ENCODE measurements at places on chromosomes 7 and 10.

DNA sequence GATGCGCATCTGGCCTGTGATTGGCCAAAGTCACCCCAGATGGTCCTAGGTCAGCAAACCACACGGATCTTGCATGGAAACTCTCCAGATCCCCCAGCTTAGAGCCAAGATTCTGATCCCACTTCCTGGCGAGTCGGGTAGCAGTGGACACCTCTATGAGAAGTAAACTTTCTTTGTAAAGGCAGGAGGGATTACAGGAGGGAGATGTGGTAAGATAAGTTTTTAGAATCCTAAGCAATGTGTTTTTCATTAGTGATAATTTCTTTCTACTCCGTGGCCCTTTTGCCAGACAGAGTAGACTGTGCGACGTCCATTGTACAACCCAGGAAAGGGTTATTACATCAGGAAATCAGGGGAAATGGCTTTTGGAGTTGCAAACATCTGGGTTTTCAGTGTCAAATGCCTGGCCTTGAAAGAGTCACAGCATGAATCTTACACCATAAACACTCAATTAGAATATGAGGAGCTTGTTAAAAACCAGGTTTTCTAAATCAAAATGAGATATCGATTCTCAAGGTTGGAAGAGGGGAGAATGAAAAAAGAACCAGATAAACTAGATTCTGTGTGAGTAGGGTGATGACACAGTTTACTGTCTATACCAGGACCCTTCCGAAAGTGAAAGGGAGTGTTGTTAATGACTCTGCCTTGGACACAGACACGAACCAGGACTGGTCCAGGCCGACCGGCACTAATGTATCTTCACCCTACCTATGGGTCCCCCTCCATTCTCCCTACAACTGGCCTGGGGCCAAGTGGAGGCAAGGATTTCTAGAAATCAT, 61.9 kb upstream of the WAC start:
- no peak for DNase-seq

- DNase-seq = no peak
Measured at GRCh38 chr10:75528392-75528791, 97.0 kb downstream of the LRMDA start.

DNA sequence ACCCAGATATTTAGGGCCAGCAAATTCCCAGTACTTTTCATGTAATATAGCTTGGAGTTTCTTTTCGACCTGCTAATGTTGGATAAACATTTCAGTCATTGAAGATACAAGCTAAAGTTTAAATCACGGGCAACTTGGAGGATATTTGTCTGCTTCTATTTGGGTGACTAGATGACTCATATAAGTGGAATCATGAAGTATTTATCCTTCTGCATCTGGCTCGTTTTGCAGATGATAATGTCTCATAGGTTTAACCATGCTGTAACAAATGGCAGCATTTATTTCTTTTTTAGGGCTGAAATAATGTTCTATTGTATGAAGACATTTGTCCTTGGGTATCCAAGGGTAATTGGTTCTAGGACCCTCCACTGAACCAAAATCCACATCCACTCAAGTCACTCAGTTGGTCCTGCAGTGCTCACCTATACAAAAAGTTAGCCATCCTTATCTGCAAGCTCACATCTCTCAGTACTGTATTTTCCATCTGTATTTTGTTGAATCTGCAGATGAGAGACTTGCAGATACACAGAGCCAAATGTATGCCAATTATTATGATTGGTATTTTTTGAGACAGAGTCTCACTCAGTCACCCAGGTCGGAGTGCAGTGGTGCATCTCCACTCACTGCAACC, 187.2 kb upstream of the CSTF2T start:
- DNase-seq = no peak

DNA sequence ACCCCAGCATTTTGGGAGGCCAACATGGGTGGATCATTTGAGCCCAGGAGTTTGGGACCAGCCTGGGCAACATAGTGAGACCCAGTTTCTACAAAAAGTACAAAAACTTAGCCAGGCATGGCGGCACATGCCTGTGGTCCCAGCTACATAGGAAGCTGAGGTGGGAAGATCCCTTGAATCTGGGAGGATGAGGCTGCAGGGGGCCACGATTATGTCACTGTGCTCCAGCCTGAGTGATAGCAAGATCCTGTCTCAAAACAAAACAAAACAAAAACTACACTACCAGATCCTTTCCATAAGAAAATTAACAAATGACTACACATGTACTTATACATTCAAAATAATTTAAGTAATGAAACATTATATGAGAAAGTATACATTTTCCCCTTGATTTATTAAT, 116.4 kb upstream of the KLF6 start:
- DNase-seq = no peak

DNA sequence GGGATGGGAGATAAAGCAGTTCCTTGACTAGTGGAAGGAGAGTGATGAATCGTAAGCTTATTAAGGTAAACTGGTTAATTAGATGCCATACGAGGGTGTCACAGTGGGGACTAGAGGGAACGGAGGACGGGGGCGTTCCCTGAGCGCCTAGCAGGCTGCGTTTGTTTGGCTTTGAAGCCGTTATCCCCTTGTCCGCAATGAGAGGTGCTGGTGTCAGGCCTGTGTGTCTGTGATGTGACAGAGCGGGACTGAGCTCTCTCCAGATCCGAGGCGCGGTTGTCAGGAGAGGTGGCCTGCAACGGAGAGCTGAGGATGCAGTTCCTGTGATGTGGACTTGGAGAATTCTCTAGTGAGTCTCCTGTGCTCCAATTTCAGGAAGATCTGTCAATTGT, 60.0 kb upstream of the PRPS1L1 start:
- DNase-seq = no peak

- peak; percentile 62 for DNase-seq
Measured at GRCh38 chr7:139747662-139748372, 30.0 kb downstream of the HIPK2 start.

DNA sequence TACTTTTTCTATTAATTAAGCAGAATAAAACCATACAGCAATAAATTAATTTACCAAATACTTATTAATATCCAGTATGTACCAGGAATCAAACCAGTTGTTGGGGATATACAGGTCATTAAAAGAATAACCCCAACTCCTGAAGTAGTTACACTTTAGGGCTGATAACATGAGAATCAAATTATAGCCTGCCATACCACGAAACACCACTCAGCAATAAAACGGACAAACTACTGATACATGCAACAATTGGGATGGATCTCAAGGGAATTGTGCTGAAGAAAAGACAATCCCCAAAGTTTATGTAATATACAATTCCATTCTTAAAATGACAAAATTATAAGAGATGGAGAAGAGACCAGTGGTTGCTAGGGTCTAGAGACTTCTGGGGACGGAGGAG, 22.7 kb downstream of the MCMBP start:
- no peak for DNase-seq

DNA sequence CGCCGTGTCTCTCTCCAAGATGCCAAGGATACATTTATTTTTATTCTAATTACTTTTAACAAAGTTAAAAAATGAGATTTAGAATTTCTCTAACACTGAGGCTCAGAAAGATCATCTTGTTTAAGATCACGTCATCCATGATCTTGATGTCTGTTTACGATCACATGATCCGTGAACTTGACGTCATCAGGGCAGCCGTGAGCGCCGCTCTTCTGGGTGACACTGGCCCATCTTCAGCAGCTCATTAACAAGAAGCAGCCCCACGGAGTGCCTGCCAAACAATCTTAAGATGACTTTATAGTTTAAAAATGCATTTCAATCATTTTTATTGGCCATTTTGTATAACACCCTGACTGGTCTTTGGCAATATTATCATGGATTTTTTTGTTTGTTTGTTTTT, 291.1 kb upstream of the PRKCQ start:
- DNase-seq = no peak

DNA sequence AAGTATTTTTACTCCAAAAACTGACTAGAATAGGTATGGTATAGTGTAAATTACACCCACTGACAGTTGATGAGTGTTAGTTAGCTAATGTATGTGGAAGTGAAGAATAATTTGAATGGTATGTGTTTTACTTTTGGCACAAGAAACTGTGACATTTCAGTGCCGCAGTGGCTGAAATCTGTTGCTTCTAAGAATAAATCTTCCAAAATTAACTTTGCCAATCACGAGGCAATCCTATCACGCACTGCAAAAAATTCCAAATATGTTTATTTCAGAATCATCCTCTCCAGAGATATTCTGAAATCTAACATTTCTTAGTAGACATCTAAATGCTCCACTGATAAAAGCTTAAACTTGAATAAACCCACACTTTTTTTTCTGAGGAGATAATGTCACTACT, 61.2 kb downstream of the PCLO start:
- no peak for DNase-seq

- no peak for DNase-seq
Measured at GRCh38 chr7:132158841-132159240, 417.4 kb downstream of the PLXNA4 start.

DNA sequence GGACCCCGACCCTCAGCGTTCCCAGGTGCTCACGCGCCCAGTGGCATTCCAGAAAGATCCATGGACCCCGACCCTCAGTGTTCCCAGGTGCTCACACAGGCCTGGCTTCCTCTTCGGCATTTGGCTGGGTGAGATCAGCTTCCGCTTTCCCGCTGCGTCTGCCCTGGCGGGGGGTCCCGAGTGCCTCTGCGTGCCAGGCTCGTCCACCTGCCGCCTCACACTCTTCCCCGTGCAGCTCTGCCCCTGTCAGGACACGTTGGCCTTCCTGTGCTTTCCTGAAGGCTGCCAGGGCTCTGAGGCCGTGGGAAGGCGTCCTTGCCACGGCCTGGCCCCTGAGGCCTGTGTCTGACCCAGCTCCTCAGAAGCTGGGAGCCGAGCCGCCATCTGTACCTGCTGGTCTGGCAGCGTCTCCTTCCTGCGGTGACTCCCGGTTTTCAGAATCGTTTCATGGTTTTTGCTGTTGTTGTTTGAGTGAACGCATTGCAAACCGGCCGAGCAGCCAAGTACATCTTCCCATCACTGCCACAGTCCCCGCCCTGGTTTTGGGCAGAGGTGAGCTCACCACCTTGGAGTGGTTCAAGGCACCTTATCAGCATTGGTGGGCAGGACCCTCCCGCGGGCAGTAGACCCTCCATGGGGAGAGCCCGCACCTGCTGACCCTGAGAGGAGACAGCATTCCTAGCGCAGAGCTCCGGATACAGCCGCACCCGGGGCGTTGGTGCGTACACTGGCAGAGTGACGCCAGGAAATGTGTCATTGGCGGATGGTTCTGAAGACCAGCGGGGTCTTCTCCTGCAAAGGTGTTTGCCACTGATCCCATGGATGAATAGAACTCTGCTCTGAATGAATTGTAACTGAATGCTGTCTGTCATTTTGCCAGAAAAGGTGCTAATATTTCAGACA, 17.4 kb downstream of the NKX6-2 start:
- no peak for DNase-seq

DNA sequence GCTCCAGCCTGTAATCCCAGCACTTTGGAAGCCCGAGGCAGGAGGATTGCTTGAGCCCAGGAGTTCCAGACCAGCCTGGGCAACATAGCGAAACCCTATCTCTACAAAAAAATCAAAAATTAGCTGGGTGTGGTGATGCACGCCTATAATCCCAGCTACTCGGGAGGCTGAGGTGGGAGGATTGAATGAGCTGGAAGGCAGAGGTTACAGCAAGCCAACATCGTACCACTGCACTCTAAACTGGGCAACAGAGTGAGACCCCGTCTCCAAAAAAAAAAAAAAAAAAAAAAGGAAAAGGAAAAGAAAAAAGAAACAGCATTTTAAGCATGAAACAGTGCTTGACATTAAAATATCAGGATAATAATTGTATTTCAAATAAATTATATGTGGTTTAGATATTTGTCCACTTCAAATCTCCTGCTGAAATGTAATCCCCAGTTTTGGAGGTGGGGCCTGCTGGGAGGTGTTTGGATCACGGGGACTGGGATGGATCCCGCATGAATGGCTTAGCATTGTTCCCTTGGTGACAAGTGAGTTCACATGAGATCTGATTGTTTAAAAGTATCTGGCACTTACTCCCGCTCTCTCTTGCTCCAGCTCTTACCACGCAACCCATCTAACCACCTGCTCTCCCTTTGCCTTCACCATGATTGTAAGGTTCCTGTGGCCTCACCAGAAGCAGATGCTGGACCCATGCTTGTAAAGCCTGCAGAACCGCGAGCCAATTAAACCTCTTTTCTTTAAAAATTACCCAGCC, 103.4 kb downstream of the SRPK2 start:
- no peak for DNase-seq

GRCh38 chr10:33571616-33572015, 237.1 kb upstream of the NRP1 start:
- DNase-seq = no peak

DNA sequence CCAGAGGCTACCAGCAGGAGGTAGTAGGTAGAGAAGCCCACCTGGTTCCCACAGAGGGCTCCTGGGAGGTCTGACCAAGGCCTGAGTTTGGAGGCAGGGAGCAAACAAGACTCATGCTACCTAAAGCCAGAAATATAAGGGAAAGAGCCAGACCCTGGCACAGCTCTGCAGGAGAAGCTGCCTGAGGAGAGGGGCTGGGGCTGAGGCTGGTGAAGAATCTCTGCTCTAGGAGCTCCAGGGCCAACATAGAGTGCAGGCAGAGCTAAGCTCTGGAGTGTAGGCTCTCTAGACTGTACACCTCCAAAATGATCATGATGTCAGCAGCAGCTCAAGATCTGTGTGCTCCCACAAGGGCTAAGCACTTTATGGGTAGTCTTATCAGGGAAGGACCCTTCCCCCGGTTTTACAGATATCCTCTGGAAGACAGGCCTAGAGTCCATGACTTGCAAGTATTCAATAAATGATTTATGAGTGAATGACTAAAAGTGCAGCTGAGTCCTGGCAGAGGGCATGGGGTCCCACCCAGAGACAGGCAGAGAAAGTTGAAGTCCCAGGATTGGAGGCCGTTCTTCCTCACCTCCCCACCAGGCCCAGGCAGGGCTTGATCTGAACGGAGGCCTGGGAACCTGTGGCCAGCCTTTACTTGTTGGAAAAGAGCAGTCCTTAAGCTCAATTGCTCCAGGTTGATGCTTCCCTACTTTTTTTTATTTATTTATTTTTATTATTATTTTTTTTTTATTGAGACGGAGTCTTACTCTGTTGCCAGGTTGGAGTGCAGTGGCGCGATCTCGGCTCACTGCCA, 71.5 kb upstream of the LRRC4 start:
- DNase-seq = no peak

GRCh38 chr7:90320801-90321494, at the start of gene FAM237B:
Gene FAM237B (minus strand): TSS chr7:90321304. CDS start chr7:90319748, 1,556 bp downstream.
- DNase-seq = no peak

- DNase-seq = no peak
Measured at GRCh38 chr7:77570330-77571011, 33.4 kb downstream of the PTPN12 start.

DNA sequence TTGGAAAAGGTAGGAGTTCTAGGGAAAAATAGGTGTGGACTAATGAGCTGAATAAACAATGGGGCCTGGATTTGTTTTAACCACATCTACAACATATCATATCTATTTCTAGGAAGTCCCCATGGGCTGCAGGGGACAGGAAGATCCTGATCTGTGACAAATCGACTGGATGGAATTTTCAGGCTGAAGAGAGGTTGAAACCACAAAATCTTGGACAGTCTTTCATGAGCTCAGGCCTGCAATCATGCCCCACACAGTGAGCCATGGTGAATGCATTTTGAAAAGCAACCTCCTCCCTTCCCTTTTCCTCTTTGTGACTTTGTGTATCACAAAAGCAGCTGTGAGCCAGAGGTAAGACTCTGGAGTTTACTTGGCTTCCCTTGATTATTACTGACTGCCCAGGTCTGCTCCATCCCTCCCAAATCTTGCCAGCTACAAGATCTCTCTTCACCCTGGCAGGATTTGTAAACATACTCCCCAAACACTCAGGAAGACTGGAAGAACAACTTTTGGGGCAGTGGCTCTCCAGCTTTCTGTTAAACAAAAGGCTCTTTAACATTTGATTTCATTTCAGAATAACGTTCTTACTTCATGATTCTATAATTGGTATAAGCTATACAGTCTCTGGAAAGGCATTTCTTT, 66.4 kb downstream of the ASAH2B start:
- no peak for DNase-seq

All from coronary artery (tissue), 2 donors.